SJCRH30 (cell line): ENCODE measurements at places on chromosomes 16 and 17. TPM values are rescaled to one million over a fixed set of nuclear protein-coding genes. Genes with fewer than 3 reads are reported as not detected.

The ACSM5 gene
- 0.53 TPM in 1 of 2 replicates, not detected in the other for total RNA-seq

The CDRT15L2 gene
- not detected in 2 replicates for total RNA-seq

The SPIRE2 gene
- 1.5 and 2.7 TPM in 2 replicates for total RNA-seq

DNA sequence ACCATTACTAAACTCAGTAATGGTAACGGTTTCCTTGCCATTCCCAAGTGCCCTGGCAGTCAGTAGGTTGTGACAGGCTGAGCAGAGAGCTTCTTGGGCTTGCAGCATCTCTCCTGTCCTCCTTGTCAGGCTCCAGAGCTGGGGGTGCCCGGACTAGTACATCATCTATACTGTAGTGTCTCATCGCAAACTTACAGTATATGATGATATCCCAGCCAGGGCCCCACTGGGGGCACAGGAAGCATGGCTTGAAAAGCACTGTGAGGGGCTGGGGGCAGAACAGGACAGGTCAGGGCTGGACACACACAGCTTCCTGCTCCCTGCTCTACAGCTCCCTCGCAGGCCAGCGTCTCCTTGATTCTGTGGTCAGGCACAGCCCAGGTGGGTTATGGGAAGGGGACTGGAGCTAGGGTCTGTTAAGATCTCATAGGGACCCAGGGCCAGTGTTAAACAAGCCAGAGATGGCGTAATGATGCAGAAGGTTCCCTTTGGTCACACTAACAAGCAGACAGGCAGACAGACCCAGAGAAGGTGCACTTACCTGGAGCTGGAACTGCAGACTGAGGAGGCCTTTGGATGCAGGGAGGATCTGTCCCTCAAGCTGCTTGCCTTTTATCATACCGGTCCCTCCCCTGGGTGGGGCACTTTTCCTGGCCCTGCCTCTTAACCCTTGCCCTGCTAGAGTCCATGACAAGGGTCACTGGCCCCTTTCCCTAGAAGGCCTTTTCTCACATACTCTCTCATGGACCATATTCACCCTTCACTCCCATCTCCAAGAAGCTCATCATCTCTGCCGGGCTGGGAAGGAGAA is 6.8 kb downstream of the ERAL1 start:
- DNase-seq: no peak

DNA sequence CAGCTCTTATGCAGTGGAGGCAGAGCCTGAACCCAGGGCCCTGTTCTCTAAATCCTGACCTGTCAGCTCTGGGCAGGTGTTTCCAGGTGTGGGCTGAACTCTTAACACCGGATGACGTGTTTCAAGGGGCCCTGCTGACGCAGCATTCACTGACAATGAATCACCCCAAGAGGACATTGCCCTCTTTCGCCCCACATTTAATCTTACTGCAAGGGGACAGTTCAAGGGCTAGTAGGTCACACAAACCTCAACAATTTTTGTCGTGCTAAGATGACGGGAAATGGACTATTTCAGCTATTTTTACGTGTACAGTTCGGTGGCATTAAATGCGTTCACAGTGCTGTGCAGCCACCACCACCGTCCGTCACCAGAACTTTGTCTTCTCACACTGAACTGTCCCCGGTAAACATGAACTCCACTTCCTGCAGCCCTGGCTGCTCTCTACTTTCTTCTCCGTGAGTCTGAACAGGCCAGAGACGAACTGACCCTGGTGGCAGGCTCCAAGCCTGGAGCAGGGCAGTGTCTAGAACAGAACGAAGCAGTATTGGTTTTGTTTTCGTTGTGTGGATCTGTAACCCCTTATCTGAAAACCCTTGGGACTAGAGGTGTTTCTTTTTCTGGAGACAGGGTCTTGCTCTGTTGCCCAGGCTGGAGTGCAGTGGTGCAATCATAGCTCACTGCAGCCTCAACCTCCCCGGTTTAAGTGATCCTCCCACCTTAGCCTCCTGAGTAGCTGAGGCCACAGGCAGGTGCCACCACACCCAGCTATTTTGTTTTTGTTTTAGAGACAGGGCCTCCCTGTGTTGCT is 88.4 kb upstream of the CIBAR2 start:
- DNase-seq: no peak

- DNase-seq: peak; percentile 61
These were observed 24.0 kb upstream of the VPS4A start for GRCh38 chr16:69286941-69287713.

- DNase-seq: no peak
These were observed 13.6 kb downstream of the LGALS9 start for GRCh38 chr17:27644586-27644985.

GRCh38 chr16:75789237-75789636 is 62.9 kb upstream of the CPHXL start:
- DNase-seq: no peak
